ENCODE measurements at places on chromosomes 7 and 10.

DNA sequence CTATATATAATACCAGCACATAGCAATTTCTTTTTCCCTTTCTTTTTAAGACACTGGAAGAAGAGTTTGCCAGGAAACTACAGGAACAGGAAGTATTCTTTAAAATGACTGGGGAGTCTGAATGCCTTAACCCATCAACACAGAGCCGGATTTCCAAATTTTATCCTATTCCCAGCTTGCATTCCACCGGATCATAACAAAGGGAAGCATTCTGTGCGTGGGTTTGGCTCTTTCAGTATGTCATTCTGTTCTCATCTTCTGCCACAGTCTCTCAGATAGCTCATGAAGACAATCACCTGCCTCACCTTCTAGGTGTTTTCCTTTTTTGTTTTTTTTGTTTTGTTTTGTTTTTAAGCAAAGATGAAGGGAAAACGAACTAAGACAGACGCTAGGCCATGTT, 58.6 kb downstream of the SLK start:
- DNase-seq, result no peak

DNA sequence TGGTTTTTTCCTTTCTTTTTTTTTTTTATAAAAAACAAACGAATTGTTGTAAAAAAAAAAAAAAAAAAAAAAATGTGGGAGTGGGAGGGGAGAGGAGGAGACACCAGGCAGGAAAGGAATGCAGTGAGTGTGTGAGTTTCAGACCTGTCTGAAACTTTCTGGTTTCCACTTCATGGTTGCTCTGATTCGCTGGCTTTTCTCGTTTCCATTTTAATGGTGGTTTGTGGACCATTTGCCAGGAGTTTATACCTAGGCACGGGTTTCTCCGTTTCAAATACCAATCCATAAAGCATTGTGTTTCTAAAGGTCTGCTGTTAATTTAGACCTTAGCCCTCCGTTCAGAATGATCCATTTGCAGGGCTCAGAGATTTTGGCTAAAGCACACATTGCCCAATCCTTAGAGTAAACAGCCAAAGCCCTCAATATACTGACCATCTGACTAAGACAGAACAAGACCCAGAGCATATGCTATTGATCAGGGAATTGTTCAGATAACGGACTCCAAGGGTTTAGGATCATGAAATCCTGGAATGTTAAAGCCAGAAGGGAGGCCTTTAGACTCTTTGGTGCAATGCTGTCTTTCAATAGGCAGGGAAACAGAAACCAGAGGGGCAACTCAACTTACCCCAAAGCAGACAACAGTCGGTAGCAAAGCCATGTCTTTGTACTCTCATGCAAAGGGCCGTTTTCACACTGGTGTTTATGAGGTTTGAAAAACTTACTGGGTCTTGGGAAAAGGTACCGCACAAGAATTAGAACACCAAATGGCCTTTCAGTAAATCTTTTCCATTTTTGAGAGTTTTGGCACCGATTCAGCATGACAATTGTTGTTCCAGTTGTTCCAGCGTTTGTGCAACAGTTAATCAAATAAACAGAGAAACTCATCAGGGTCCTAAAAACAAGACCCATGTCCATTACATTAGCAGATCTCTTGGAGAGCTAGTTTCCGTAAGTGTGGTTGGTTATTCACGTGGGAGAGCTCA, 94.3 kb upstream of the AGBL3 start:
- no peak for DNase-seq

DNA sequence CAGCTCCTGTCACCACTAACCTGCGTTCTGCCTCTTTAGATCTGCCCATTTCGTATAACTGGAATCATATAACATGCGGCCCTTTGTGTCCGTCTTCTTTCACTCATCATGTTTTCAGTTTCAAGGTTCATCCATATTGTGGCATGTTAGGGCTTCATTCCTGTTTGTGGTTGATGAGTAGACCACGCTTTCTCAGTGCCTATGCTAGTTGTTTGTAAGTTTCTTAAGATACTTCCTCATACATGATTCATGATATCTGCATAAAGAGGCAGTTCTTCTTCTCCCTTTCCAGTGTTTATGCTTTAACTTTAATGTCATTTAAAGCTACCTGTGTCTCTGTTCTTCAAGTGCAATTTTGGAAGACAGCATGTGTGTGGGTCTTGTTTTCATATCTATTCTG, 79.5 kb upstream of the FAM20C start:
- no peak for DNase-seq

DNA sequence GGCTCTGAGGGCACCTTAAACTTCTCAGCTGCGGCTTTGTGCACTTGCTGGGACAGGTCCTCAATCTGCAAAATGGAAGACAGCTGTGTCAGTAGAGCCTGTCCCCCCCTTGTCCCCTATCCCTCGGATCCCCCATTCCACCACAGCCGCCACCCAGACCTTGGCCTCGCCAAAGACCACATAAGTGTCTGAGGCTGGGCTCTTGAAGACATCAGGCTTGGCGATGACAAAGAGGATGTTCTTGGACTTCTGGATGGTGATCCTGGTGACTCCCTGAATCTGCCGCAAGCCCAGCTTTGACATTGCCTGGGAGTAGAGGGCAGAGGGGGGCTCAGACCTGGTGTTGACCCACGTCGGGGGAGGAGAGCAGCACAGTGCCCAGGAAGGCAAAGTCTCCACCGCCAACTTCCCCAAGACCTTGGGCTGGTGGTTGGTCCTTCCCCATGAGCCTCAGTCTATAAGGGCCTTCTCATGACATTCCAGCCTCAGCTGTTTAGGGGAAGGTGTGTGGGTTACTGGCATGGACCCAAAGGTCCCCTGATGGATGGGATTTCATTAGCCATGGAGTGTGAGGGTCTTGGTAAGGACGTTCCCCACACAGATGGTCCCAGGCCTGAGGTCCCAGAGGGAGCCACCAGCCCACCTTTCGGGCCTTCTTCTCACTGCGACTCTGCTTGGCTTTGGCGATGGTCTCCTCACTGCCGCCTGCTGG, 7.7 kb downstream of the NACAD start:
- no peak for DNase-seq

DNA sequence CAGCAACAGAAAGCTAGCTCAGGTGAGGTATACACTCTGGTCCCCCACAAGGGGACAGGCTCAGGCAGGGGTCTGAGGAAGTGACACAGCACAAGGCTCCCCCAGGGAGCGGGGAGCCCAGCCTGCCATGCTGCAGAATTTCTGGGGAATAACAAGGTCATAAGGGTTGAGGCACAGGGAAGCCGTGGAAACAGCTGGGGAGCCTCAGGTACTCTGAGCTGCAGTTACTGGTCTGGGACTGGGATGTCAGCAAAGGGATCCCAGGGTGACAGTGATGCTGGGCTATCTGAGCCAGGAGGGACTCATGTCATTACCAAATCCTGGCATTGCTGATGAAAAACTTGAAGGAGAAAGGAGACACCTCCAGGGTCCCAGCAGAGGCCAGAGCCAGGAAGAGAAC, 64.4 kb upstream of the NANOS1 start:
- DNase-seq, result no peak

- DNase-seq, result no peak
Measured at GRCh38 chr7:55939514-55940123, 12.1 kb upstream of the MRPS17 start.

DNA sequence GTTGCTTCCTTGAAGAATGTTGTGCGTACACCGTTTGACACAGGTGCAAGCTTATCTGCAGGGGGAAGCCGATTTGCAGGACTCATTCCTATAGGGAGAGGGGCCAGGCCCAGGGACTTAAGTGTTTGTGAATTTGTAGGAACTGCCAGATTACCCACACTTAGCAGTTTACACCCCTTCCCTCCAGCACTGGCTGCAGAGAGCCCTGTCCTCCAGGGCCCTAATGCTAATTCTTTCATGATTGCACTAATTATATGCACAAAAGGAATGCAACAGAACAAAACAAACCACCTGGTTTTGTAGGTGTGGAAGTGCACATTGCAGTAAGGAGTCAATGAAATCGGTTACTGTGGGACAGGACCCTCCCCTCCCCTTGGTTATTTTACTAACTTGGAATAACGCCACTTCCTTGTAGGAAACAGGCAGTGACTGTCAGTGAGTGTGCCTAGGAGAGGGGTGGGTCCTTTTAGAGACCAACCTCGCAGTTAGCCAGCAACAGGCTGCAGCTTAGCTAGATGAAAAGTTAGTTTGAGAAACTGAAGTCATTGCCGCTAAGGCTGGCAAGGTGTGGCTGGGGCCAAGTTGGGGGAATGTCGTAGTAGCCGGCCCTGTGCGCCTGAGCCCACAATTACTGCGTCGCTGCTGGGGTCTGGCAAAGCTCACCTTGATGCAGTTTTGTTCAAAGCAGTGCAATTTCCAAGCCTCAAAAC, 60.6 kb downstream of the CUX1 start:
- DNase-seq, result no peak

- no peak for DNase-seq
Measured at GRCh38 chr7:35551321-35552081, 143.4 kb downstream of the HERPUD2 start.

GRCh38 chr7:43439631-43440401, 143.1 kb upstream of the STK17A start:
- no peak for DNase-seq

GRCh38 chr10:60362461-60362860, 27.2 kb downstream of the ANK3 start:
- DNase-seq, result no peak

GRCh38 chr7:113414401-113415035, 296.2 kb upstream of the SMIM30 start:
- no peak for DNase-seq

DNA sequence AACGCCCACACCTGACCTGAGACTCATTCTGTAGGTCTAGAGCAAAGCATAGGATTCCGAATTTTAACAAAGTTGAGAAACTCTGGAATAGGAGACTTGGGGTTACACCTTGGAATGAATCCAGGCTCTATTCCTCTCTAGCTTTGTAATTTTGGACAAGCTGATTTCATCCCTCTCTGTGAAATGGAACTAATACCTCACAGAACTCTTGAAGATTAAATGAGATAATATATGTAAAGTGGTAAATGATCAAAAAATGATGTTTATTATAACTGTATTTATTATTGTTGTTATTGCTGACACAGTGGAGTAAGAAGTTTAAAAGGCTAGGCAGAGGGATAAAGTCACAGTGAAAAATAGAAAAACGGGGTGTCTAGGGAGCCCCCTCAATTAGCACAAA, 32.3 kb downstream of the CASP7 start:
- no peak for DNase-seq

- no peak for DNase-seq
Measured at GRCh38 chr7:101231644-101232043, 6.0 kb downstream of the CLDN15 start.

DNA sequence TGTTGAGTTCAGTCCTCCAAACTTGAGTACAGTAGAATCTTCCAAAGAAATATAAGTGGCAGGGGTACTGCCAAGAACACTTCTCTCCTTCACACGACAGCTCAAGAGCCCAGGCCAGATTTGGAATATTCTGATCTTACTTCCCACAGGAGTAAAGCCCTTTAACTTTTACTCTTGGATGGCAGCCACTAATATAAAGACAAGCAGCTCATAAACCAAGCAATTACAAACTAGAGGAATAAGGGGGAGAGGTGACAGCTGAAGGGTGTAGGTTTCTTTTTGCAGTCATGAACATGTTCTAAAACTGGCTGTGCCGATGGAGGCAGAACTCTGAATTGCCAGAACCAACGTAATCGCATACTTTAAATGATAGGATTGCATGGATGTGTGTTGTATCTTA, 74.8 kb downstream of the SVIL start:
- DNase-seq, result no peak

DNA sequence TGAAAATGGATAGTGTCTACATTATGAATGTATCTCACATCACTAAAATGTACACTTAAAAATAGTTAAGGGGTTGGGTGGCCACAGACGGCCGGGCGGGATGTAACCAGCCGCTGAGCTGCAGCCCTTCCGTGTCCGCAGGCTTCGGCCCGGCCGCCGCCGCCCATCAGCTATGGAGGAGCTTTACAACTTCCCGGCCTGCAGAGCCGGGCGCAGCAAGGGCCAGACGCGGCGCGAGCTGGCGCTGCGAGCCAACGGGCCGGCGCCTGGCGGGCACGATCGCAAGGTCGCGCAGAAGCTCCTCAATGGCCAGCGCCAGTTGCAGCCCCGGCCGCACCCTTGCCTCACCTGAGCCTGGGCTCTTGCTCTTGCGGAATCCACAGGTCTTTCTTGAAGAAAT, 69.1 kb downstream of the KMT2C start:
- DNase-seq, result no peak

- no peak for DNase-seq
Measured at GRCh38 chr7:120919466-120919865, 31.1 kb upstream of the ING3 start.

- no peak for DNase-seq
Measured at GRCh38 chr10:13867822-13868221, 281.1 kb downstream of the PRPF18 start.

- DNase-seq, result no peak
Measured at GRCh38 chr10:76667408-76668370, 969.9 kb downstream of the KCNMA1 start.

GRCh38 chr10:119495021-119495505, 47.5 kb downstream of the RGS10 start:
- no peak for DNase-seq

DNA sequence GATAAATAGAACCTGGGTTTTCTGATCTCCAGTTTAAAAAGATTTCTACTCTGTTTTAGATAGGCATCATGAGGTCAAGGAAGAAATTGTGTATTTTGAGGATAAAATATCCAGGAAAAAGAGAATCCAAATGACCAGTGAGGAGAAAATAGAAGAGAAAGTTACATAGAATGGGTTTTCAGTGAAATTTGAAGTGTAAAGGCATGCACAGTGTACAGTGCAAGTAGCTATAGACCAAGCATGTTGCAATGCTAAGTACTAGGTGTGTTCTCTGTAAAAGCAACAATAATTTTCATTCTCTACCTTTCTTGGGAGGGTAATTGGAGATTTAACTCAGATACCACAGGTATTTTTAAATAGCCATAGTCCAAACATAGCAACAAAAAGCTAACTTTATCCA, 22.6 kb downstream of the CDK1 start:
- DNase-seq, result no peak

DNA sequence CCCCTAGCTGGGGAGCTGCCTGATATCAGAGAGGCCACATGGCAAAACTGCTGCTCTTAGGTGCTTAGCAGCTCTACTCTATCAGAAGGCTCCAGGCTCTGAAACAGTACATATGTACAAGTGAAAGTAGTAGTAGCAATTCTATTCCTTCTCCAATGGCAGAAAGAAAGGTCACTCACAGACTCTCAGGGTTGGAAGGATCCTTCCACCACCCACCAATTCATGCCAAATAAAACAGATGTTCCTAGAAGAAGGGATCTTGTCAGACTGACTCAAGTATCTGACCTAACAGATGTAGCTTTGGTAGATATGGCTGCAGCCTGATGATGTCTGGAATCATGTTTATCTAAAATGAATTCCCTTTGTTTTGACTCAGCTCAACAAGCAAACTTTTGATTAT, 8.0 kb upstream of the ALDH18A1 start:
- DNase-seq, result no peak

- no peak for DNase-seq
Measured at GRCh38 chr7:79304711-79305110, 148.8 kb downstream of the MAGI2 start.

- no peak for DNase-seq
Measured at GRCh38 chr10:104332243-104333031, 5.8 kb downstream of the ITPRIP start.

GRCh38 chr7:50363327-50364060, 59.0 kb downstream of the IKZF1 start:
- no peak for DNase-seq

GRCh38 chr10:50636618-50637579, 13.1 kb upstream of the SGMS1 start:
- DNase-seq, result no peak

Measured in amniotic stem cell (primary cell).